ENCODE measurements at places on chromosomes 13 and 19.

DNA sequence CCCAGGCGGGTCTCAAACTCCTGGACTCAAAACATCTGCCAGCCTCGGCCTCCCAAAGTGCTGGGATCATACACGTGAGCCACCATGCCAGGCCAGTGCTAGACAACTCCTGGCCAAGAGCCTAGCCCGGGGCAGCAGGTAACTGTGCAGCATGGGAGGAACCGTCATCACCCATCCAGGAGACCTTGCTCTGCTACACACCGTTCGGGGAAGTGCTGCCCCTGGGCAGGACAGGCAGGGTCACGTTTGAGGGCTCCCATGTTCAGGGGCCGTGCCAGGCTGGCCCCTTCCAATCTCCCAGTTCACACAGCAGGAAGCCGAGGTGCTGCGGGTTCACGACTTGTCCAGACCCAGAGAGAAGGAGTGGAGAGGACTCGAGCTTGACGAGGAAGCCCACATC lies 35.1 kb downstream of the NAXD start:
- no peak for DNase-seq

- no peak for DNase-seq
Observed at GRCh38 chr19:3599776-3600187, 6.9 kb downstream of the TBXA2R start.

DNA sequence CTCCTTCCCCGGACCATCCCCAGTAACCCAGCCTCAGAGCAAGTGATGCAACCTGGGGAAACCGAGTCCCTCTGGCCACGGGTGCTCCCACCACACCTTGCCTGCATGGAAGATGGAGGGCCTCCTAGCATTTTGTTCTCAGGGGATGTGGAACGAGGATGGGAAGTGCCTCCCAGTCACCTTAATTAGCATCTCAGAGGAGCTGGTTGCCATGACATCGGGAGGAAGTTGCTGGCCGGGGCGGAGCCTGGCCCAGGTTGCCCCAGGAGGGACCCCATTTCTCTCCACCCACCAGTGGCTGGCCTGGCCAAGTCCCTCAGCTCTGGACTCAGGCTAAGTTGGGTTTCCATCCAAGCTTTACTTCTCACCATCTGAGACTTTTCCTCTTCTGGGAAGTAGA lies 24.1 kb upstream of the PTPRS start:
- no peak for DNase-seq

GRCh38 chr13:105878119-105878700 lies 657.3 kb downstream of the EFNB2 start:
- no peak for DNase-seq

- DNase-seq, result no peak
Observed at GRCh38 chr13:34943436-34944273, 1.6 kb downstream of the NBEA start.

All from SK-MEL-5 (cell line).